ENCODE measurements at places on chromosomes 5 and 9. TPM values are rescaled to one million over a fixed set of nuclear protein-coding genes. Genes with fewer than 3 reads are reported as not detected.

GRCh38 chr9:36867241-36867640, 166.8 kb downstream of the PAX5 start:
- no peaks in the 10 kb centered on the region for H3K27me3 ChIP-seq
- no peak for DNase-seq
- H3K4me3 ChIP-seq, result no peak overlapping the region
- H3K36me3 ChIP-seq, result no peaks in the 10 kb centered on the region

CXCL14 gene
- total RNA-seq, result 1.0 TPM

DNA sequence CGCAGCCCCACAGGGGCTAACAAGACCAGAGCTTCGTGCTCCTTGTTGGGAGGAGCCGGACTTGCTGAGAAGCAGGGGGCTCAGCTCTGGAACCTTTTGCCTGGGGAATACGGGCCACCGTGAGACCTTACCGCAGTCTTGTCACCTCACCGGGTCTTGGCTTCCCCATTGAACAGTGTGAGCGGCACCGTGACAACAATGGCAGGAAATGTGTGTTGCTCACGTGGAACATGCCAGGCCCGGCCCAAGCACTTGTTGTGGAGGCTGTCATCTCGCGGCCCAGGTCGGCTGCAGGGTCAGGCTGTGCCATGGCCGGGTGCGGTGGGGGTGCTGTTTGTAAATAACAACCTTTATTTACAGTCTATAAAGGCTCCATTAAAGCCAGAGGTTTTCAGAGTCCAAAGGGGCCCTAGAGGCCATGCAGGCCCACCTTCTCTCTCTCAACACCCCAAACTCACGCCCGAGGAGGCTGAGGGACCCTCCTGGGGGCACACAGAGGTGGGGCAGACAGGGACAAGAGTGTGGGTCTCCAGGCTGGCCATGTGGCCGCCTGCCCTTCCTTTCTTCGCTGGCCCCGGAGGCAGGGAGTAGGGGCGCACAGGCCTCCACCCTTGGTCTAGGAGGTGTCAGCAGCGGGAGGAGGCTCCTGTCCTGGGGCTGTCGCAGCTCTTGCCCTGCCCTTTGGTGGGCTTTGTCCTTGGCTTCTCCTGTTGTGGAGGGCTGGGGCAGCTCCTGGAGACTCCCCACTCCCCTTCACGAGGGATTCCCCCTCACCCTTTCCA, 79.7 kb downstream of the TSPAN17 start:
- no peaks in the 10 kb centered on the region for H3K4me1 ChIP-seq
- DNase-seq, result no peak
- no peaks in the 10 kb centered on the region for H3K36me3 ChIP-seq
- no peak overlapping the region for H3K4me3 ChIP-seq
- no peak overlapping the region for H3K27ac ChIP-seq

FAXDC2 gene
- total RNA-seq, result 4.8 TPM

DNA sequence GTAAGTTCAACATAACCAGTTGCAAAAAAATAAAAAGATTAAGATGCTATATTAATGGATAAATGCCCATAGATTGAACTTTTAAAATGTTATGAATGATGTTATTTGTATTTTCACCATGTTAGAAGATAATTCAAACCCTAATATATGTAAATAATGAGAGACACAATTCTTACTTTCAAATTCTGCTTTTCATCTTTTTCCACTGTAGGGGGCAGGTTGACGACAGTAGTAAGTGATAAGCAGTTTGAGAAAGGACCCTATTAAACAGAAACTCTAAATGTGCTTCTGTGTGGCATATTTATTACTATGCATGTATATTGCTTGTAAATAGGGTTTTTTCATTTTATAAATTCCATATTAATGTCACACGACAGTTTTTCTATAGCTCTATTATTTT, 591.1 kb downstream of the SEMA5A start:
- H3K27ac ChIP-seq, result no peak overlapping the region
- no peak for DNase-seq
- no peaks in the 10 kb centered on the region for H3K27me3 ChIP-seq
- H3K36me3 ChIP-seq, result no peaks in the 10 kb centered on the region
- no peaks in the 10 kb centered on the region for H3K4me1 ChIP-seq
- H3K4me3 ChIP-seq, result no peak overlapping the region

DNA sequence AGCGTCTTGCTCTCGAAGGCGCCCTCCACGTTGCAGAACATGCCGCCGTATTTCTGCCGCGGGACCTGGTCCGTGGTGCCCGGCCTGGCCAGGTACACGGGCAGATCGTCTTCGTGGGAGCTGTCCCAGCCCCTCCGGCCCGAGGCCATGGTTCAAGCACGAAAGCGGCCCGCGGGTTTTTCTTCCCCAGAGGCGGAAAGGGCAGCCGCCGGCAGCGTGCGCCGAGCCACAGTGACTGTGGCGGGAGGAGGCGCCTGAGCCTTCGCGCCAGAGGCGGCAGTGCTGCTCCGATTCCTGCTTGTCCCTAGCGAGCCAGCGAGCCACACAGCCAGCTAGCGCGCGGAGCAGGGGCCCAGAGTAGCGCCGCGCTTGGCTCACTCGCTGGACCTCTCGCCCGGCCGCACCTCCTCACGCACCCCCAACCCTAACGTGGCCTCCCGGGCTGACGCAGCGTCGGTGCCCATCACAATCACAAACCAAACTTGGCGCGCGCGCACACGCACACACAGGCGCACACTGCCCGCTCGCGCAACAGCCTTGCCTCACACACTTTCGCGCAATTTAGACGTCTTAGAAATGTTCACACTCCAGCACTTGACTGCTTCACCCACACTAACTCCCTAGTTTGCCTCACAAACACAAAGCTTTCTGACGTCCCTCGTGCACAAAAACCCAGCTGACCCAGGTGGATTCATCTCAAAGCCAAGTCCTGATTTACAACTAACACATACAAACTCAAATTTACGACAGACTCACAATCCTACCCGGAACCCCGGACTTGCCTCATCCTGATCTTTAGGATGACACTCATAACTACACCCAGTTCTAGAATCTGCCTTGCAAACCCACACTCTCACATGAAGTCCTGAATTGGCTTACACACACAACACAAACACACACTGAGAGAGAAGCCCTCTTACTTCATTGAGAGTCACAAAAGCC, at the start of gene DPYSL3:
Gene DPYSL3, minus strand, starts transcription at position 359 of the 942 bp plus-strand sequence. Its CDS starts 210 bp downstream, at position 149.
- peak within 1 kb of the TSS; percentile 29 for H3K4me3 ChIP-seq
- DNase-seq, result peak; percentile 84
- H3K27ac ChIP-seq, result no peak within 1 kb of the TSS
- H3K27me3 ChIP-seq, result peaks cover 6% of the 10 kb centered on the region
- H3K4me1 ChIP-seq, result peaks cover 9% of the 10 kb centered on the region

GRCh38 chr5:34597034-34598027, 58.8 kb upstream of the RAI14 start:
- H3K27me3 ChIP-seq, result no peaks in the 10 kb centered on the region
- H3K4me1 ChIP-seq, result no peaks in the 10 kb centered on the region
- H3K36me3 ChIP-seq, result no peaks in the 10 kb centered on the region
- H3K4me3 ChIP-seq, result no peak overlapping the region

- no peak for DNase-seq
- no peaks in the 10 kb centered on the region for H3K36me3 ChIP-seq
- H3K27ac ChIP-seq, result no peak overlapping the region
- H3K4me3 ChIP-seq, result no peak overlapping the region
Observed at GRCh38 chr5:170501361-170501760, 2.5 kb upstream of the KCNIP1 start.

AK8 gene
- total RNA-seq, result 0.63 TPM

LCN9 gene
- total RNA-seq, result not detected

DNA sequence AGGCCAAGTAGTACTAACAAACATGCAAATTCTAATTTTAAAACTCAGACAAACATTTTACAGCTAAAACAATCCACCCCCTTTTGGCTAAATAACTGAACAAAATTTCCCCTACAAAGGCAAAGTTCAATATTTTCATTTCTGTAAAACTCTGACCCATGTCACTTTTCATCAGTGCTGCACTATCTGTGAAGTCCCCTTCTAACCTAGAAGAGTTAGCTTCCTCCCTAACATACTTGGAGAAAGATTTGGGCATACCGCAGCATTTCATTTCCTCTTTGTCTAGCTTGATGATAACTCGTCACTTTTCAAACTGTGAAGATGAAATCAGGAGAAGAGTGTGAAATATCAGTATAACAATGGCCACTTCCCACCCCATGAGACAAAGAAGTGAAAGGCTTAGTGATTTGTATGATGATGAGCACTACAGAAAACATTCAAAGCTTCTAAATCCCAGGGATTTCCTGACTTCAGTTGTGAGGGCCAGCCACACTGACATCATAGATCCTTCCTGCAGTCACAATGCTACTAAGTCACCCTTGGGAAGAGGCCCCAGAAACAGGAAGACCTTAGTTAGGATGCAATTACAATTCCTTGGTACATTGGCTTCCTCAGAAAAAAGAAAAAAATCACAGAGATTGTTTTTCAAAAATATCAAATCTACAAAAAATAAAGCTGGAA, at the start of gene FAM81B:
Gene FAM81B, plus strand, starts transcription at position 555 of the 681 bp plus-strand sequence. Its CDS starts 24 bp downstream, at position 579.
- no peaks in the 10 kb centered on the region for H3K27me3 ChIP-seq
- DNase-seq, result no peak
- no peaks in the 10 kb centered on the region for H3K4me1 ChIP-seq
- H3K27ac ChIP-seq, result no peak within 1 kb of the TSS
- no peak within 1 kb of the TSS for H3K4me3 ChIP-seq
- H3K36me3 ChIP-seq, result no peaks in the 10 kb centered on the region

- no peak for DNase-seq
- no peak overlapping the region for H3K4me3 ChIP-seq
- H3K4me1 ChIP-seq, result no peaks in the 10 kb centered on the region
- no peaks in the 10 kb centered on the region for H3K27me3 ChIP-seq
- no peaks in the 10 kb centered on the region for H3K36me3 ChIP-seq
Observed at GRCh38 chr5:115116001-115116400, 53.7 kb downstream of the TRIM36 start.

DNA sequence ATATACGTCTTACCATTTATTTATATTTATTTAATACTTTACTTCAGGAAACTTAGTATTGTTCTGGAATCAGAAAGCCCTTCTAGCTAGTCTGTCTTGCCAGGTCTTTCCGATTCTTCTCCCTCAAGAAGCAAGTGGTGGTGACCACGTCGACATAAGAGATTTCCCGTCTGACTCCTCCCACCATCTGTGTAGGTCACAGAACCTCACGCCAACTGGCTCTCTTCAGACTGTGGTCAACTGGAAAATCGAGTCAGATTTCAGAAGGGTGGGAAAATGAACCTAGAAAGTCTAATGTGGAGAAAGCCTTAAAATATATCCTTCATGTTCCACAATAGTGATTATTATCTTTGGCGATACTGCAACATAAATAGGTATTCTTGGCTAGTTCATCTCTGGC, 17.3 kb downstream of the THBS4 start:
- H3K27me3 ChIP-seq, result no peaks in the 10 kb centered on the region
- H3K36me3 ChIP-seq, result no peaks in the 10 kb centered on the region
- no peaks in the 10 kb centered on the region for H3K4me1 ChIP-seq
- DNase-seq, result no peak

DNA sequence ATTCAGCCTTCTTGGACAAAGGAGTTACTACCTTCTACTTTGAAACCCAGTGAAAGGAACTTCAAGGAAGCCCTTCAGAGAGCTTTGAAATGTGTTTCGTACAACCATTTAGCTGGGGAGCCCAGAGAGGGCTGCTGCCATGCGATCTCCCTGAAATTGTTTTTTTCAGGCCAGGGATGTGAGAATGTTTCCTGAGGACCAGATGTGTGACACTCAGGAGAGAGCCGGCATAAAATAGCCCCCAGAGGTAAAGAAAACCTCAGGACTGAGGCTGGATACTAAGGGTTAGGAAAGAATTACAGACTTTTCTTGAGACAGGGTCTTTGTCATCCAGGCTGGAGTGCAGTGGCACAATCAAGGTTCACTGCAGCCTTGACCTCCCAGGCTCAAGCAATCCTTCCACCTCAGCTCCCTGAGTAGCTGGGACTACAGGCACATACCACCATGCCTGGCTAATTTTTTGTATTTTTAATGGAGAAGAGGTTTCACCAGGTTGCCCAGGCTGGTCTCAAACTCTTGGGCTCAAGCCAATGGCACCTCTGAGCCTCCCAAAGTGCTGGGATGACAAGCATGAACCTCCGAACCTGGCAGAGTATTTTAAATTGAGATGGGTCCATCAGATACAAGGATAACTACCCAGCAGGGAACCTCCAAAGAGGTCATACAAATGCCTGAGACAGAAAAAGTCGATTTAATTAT, 8.4 kb downstream of the RPL37 start:
- no peaks in the 10 kb centered on the region for H3K4me1 ChIP-seq
- no peak for DNase-seq
- H3K36me3 ChIP-seq, result no peaks in the 10 kb centered on the region
- H3K27me3 ChIP-seq, result no peaks in the 10 kb centered on the region
- no peak overlapping the region for H3K27ac ChIP-seq
